Hematopoietic multipotent progenitor cell treated with erythropoietin and hydrocortisone succinate and interleukin-3 and kit ligand, for 4 days (in vitro differentiated cells): ENCODE measurements at places on chromosomes 13 and 19.
A peak's percentile ranks its signal among the peaks of the same experiment; 100 is the strongest.

DNA sequence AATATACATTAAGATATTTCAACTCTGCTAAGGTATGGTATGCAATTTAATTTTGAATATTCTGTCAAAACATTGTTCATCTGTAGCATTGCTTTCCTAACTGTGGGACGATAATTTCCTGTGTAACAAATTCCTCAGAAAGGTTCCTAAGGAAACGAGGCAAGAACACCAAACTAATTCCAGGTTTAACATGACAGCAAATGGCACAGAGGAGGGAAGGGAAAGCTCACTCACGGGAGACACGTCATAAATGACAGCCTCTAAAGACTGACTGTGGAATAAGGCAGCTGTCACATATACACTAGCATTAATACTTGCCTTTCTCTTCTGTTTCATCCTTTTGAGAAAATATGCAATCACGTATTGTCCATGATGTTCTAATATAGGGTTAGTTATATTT is 380.6 kb downstream of the LIG4 start:
- DNase-seq, result no peak

GRCh38 chr19:873084-873483 is 13.6 kb downstream of the CFD start:
- peak; percentile 94 for DNase-seq

DNA sequence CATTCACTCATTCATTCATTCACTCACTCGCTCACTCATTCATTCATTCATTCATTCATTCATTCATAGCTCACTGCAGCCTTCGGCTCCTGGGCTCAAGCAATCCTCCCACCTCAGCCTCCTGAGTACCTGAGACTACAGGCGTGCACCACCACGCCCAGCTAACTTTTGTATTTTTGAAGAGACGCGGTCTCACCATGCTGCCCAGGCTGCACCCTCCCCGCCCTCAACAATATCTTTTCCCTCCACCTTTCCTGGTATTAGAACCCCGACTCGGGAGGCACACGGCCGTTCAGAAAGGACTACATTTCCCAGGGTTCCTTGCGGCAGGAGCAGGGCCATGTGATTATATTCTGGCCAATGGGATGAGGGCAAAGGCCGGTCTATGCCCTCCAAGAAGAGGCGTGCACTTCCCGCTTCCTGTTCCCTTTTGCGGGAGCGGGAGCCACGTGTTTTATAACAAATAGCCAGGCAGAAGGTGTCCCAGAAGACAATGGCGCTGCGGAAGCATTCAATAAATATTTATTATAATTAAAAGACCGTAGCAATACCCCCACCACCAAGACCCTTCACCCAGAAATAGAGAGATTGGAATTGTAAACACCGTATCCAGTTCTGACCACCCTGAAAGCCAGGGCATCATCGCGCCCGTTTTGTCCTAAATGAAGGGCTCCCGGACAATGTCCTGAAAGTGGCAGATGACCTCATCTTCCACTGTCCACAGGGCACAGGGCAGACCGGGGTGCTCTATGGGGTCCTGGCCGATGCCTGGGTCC is 15.9 kb downstream of the TICAM1 start:
- DNase-seq, result peak; percentile 98

DNA sequence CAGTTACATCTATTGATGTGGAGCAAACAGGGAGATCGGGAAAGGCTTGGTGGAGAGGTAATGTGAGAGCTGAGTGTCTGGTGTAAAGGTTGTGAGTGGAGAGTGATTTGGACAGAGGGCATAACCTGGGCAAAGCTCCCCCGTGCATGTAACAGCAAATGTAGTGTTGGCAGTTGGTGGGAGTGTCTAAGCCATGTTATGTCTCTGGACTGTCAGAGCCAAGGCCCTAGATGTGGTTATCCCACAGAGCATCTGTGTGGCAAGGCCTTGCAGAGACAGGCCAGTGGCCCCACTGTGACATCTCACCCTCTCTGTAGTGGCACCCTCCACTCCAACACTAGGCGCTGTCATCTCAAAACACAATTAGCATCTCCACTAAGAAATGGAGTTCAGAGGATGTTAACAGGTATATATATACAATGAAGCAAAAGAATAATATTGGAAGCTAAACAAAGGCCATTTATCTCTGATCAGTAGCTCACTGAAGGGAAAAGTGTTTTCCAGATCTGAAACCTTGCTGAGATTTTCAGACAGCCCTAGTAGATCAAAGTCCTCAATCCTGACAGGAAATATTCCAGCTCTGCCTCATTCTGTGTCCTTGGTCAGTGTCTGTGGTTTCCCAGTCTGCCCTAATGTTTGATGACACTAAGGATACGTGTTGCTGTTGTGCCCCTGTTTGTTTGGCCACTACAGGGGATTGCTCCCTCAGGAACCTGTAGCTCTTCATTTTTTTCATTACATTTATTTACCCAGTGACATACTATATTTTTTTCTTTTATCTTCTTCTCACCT is 20.2 kb downstream of the POLR1D start:
- peak; percentile 64 for DNase-seq
